ENCODE measurements at places on chromosomes 6 and 20. TPM values are rescaled to one million over a fixed set of nuclear protein-coding genes. Genes with fewer than 3 reads are reported as not detected.

Gene PROKR2
- not detected for polyA plus RNA-seq

Gene UST
- 5.8 TPM for polyA plus RNA-seq

Gene FAM217A
- not detected for polyA plus RNA-seq

Gene HINT3
- 28.3 TPM for polyA plus RNA-seq

Gene SPDEF
- not detected for polyA plus RNA-seq

Gene GCM1
- not detected for polyA plus RNA-seq

Gene PBOV1
- polyA plus RNA-seq: not detected

Gene MCHR2
- not detected for polyA plus RNA-seq

Gene TINAG
- not detected for polyA plus RNA-seq

Gene APMAP
- polyA plus RNA-seq: 47.5 TPM

Gene MAS1
- polyA plus RNA-seq: 0.25 TPM

Gene CRISP2
- not detected for polyA plus RNA-seq

Gene SOX18
- polyA plus RNA-seq: 19.6 TPM

Gene TRAPPC3L
- not detected for polyA plus RNA-seq

Gene NKAPL
- polyA plus RNA-seq: 1.2 TPM

Gene BNIP5
- polyA plus RNA-seq: 0.28 TPM

Gene AFDN
- 49.3 TPM for polyA plus RNA-seq

Gene SPINT4
- not detected for polyA plus RNA-seq
